H9 (cell line): ENCODE measurements at places on chromosomes 5 and 9.
A peak's percentile ranks its signal among the peaks of the same experiment; 100 is the strongest.

GRCh38 chr9:131677444-131678180 is 62.3 kb downstream of the RAPGEF1 start:
- H3K4me3 ChIP-seq = peak overlapping the region; percentile 15; the same call in 1 of the 3 replicates
- peaks cover 38% of the 10 kb centered on the region for H3K4me1 ChIP-seq
- H3K27ac ChIP-seq = peak overlapping the region; percentile 50

GRCh38 chr5:157912621-157913325 is 53.8 kb upstream of the CLINT1 start:
- H3K4me1 ChIP-seq = no peaks in the 10 kb centered on the region
- no peaks in the 10 kb centered on the region for H3K27me3 ChIP-seq
- H3K27ac ChIP-seq = no peak overlapping the region
- H3K36me3 ChIP-seq = no peaks in the 10 kb centered on the region

- H3K27ac ChIP-seq = no peak overlapping the region
- no peak for DNase-seq
- no peak overlapping the region for H3K4me3 ChIP-seq
- H3K27me3 ChIP-seq = no peaks in the 10 kb centered on the region
Observed at GRCh38 chr5:145536133-145536532, 299.0 kb downstream of the PRELID2 start.

GRCh38 chr5:169746147-169746694 is 109.1 kb downstream of the DOCK2 start:
- no peak overlapping the region for H3K4me3 ChIP-seq
- no peaks in the 10 kb centered on the region for H3K36me3 ChIP-seq
- no peaks in the 10 kb centered on the region for H3K27me3 ChIP-seq
- DNase-seq = no peak

GRCh38 chr5:41071975-41072374 is 833 bp upstream of the MROH2B start:
- H3K4me1 ChIP-seq = no peaks in the 10 kb centered on the region
- H3K4me3 ChIP-seq = no peak overlapping the region
- DNase-seq = no peak
- peaks cover 1% of the 10 kb centered on the region; the same call in 1 of the 3 replicates for H3K36me3 ChIP-seq
- no peak overlapping the region for H3K27ac ChIP-seq
